ENCODE measurements at places on chromosomes 1 and 21.

GRCh38 chr1:5297886-5298239 lies 643.5 kb downstream of the AJAP1 start:
- DNase-seq: no peak

- no peak for DNase-seq
These were observed 40.3 kb downstream of the RIPK4 start for GRCh38 chr21:41726630-41726969.

GRCh38 chr21:38520511-38520910 lies 22.2 kb upstream of the ERG start:
- no peak for DNase-seq

GRCh38 chr1:244256086-244256676 lies 195.5 kb downstream of the ADSS2 start:
- DNase-seq: no peak

DNA sequence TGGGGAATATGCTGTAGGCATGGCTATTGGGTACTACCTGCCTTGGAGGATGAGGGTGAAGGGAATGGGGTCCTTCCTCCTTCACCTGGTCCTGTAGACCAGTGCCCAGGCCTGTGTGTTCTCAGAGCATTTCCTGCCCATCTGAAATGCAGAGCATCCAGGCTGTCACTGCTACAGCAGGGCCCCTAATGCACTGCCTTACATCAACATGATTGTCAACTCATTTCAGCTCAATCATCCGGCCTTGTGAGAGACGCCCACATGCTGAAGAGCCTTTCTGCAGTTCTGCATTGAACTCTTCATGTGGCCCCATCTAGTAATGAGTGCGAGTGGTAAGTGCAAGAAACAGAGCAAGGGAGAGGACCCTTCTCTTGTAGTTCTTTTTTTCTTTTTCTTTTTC lies 39.8 kb upstream of the SRP9 start:
- no peak for DNase-seq

- no peak for DNase-seq
These were observed 33.5 kb downstream of the EPHA2 start for GRCh38 chr1:16122350-16122881.

- no peak for DNase-seq
These were observed 24.7 kb upstream of the CNN3 start for GRCh38 chr1:94951509-94952208.

- DNase-seq: no peak
These were observed 16.8 kb downstream of the CNIH3 start for GRCh38 chr1:224632921-224633321.

GRCh38 chr1:230208619-230209261 lies 141.7 kb downstream of the GALNT2 start:
- DNase-seq: no peak

DNA sequence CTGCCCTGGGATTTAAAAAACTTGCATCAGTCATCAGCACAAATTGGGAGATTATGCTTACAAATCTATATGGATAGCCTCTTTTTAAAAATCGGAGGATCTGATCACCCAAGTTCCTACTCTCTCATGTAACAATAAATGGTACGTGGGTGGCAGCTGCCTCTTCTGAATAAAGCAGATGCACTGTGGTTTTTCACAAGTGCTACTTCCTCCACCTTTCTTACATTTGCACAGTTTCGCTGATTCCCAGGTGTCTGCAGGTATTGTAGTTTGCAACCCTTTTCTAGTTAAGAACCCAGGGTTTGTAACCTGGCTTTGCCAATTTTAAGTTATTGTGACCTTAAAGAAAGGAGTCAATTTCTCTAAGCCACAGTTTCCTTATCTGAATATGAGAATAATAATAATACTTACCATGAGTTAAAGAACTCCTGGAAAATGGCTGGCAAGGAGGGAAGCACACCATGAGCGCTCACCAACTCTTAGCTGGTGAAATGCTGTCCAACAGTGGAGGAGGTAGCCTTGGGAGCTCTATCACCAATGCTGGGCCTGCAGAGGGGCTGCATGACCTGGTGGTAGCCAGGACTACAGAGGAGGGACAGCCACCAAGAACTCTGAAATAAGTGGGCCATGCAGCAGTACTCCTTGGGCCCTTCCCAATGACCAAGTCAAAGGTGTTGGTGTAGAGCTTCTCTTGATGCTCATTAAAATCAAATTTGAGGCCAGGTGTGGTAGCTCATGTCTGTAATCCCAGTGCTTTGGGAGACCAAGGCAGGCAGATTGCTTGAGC lies 30.2 kb upstream of the KCNA2 start:
- no peak for DNase-seq

GRCh38 chr1:193614817-193615216 lies 428.4 kb upstream of the B3GALT2 start:
- no peak for DNase-seq

GRCh38 chr1:940107-941014 lies 16.6 kb downstream of the SAMD11 start:
- DNase-seq: no peak

DNA sequence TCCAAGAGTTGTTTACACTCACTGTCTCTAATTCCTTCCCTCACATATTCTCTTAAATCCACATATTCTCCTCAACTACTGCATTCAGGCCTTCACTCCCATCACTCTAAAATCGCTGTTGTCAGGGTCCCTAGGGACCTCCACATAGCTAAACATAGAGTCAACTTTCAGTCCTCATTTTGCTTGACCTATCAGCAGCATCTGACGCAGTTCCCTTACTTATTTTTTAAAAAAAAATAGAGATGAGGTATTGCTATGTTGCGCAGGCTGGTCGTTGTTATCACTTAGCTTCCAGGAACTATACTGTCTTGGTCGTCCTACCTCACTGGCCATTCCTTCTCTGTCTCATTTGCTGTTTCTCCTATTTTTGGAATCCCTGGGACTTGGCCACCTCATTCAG lies 11.7 kb upstream of the PLEKHO1 start:
- no peak for DNase-seq

DNA sequence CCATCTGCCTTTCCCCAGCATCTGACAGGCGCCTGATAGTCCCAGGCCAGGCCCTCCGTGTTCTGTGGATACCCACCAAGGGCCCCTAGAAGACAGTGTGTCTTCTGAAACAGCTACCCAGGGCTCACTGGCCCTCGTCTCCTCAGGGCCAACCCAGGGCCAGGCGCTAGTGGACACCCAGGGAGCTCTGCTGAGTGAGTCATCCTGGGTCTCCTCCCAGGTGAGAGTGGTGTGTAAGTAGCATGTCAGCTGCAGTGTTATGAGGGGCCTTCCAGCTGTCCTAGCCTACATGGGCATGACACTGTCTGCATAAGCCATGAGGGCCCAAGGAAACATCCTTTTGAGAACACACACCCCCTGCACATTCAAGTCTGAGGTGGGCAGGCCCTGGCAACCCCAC lies 36.7 kb downstream of the CHD5 start:
- no peak for DNase-seq

- no peak for DNase-seq
These were observed 74.4 kb downstream of the PTGS2 start for GRCh38 chr1:186605762-186606350.

- DNase-seq: no peak
These were observed 67.2 kb upstream of the FOXD3 start for GRCh38 chr1:63255153-63255552.

GRCh38 chr1:29633771-29634170 lies 397.4 kb downstream of the PTPRU start:
- DNase-seq: peak; percentile 19

GRCh38 chr1:230867101-230867902 lies 1.0 kb downstream of the C1orf198 start:
- DNase-seq: no peak

GRCh38 chr1:28965271-28965870 lies 51.0 kb downstream of the EPB41 start:
- no peak for DNase-seq

- DNase-seq: no peak
These were observed 27.7 kb upstream of the FMO1 start for GRCh38 chr1:171220581-171221054.

DNA sequence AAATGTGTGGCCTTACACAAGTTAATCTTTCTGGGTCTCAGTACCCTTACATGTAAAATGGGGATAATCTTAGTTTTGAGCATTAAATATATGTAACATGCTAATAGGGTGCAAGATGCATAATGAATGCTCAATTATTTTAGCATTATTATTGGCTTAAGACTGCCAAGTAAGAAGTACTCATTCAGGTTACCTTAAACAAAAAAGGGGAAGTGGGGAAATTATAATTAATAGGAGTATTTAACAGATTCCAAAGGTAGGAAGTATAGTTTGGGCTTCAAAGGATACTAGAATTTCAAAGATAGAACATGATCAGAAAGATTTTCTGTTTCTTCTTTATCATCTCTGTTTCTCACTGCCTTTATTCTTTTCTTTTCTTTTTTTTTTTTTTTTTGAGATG lies 5.8 kb upstream of the CFAP126 start:
- DNase-seq: no peak

DNA sequence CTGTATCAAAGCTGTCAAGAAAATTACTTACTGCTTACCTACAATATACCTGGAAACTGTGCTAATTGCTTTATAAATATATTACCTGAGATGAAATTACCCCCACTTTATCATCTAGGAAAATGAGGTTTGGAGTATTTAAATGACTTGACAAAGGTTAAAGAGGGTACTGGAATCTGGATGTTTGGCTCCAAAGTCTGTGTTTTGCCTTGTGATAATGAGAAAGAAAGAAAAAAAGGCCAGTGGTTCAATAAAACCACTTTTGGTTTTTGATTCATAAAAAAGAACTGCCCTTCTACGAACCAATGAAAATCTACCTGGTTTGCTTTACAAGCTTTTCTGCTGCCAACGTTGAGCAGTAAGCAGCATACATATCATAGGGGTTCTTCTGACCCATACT lies 61.3 kb upstream of the MUTYH start:
- DNase-seq: no peak

- DNase-seq: no peak
These were observed 1.0 kb downstream of the MANEAL start for GRCh38 chr1:37794372-37795339.

DNA sequence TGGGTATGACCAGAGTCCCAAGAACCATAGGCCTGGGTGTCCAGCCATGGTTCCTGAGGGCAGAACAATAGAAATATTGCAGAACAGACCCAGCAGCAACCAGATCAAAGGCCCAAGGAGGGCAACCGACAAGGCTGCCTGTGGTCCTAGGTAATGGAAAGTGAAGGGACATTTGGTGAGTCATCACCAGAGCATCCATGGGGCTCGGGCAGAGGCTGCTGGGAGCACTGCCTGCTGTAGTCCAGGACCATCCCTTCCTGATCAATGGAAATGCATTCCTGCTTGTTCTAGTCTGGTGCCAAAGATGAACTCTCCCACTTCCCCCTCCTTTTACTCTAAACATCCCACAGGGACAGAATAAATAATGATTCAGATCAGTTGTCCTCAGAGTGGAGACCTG lies 172.8 kb upstream of the CACNA1E start:
- DNase-seq: no peak

GRCh38 chr1:67710417-67710816 lies 25.4 kb downstream of the GADD45A start:
- no peak for DNase-seq

DNA sequence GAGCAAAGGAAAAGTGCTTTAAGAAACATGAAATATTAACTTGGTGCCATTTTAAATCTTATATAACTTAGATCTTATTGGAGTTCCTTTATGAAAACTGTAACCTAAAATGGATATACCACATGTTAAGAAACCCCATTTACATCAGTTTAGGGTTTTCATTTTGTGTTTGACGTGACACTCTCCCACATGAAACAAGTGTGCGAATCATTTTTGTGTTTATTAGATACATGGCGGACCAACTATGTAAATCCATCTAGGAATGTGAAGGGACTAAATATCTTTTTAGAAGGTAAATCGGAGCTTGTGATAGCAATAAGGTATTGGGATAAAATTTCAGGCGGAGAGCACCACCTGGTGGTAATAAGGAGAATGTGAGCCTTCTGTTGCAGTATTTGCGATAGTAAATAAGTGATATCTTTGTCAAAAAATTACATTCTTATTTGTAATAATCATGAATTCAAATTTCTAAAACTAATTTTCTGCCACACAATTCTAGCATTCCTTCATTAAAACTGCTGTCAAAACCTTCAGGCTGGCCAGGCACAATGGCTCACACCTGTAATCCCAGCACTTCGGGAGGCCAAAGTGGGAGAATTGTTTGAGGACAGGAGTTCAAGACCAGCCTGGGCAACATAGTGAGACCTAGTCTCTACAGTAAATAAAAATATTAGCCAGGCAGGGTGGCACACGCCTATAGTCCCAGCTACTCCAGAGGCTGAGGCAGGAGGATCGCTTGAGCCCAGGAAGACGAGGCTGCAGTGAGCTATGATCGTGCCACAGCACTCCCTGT lies 31.3 kb downstream of the SMAP2 start:
- DNase-seq: peak; percentile 25

DNA sequence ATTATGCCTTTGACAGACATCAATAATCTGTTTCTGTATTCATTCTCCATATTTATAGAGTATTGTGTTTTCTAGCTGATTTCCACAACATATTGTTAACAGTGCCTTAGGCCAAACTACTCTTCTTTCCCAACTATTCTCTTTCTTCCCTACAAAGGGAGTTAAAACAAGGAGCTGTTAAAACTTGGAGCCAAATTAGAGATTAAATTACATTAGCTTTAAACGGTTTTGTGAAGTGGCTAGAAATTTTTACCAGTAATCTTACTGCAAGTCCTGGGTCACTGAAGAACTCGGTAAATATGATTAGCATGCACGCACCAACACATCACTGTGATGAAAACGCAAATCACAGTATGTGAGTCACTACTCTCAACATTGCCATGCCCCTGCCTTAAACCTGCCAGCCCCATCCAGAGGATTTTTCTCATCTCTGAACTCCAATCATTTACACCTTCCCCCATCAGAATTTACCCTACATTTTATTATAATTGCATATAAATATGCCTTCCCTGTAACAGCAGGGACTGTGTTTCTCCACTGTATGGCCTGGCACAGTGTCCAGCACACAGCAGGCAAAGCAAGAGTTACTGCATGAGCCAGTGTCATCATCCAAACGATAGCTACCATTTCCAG lies 1.5 kb upstream of the PRDX6 start:
- no peak for DNase-seq

- no peak for DNase-seq
These were observed 18.4 kb upstream of the FRRS1 start for GRCh38 chr1:99784809-99785255.

GRCh38 chr1:230487773-230488428 lies 61.8 kb upstream of the PGBD5 start:
- no peak for DNase-seq

DNA sequence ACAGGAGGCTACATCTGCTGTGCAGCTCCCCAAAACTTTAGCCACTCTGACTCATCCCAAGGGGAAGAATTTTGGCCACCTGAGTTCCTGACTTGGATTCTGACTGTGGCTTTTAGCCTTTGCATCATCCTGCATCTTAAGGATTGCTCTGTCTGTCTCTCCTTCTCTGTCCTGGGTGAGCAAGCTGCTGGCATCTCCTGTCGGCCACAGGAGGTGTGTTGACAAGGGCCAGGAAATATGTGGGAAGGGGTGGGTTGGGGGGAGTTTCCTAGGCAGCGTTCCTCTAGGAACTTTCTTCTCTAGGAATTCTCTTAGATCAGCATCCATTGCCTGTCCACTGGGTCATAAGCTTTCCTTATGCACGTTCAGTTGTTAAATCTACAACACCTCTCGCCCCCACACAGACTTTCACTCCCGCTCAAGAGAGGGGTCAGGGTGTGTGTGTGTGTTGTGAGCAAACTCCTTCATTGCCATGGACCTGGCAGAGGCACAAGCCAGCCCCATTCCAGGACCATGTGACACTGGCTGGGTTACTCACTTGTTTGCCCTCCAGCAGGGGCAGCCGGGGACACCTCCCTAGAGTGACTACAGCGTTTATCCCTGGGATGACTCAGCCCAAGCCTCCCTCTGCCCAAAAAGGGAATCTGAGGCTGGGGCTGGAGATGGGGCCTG lies 145.0 kb upstream of the DUSP10 start:
- no peak for DNase-seq

All from SW 1271 (cell line).